ENCODE measurements at places on chromosomes 2 and 18.

DNA sequence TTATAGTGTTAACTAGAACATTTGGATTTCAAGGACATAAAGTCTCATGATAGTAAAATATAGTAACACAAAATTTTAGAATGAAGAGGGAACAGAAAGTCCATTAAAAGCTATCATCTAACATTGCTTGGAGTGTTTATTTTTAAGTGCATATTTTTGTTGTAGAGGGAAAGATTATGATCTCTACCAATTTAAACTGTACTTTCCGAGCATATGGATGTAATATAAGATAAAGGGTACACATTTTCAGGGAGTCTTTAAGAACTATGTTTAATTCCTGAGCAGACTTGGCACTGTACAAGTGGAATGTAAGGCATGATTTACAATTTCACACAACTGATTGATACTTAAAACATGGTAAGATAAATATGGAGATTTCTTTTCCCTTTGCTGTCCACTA, 34.2 kb upstream of the ZNF804A start:
- no peak for DNase-seq

GRCh38 chr2:16387461-16387984, 278.1 kb downstream of the CYRIA start:
- no peak for DNase-seq

DNA sequence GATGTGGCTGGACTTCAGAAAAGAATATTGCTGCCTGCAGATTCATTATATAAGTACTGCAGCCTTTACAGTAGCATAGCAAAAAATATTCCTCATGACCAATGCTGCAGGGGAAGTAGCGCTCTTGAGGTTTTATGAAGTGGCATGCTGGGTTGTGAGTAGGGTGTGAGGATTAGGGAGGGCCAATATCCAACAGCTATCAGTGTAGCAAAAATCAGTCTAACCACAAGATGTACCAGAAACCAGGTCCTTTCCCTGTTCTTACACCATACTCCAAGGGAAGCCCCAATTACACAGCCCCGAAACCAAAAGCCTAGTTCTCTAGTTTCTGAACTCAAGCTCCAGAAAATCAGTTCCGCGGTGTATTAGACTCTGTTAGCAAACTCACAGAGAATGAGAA, 1082.2 kb upstream of the DDX18 start:
- no peak for DNase-seq

- DNase-seq, result no peak
Measured at GRCh38 chr18:58408665-58409064, 220.2 kb downstream of the ALPK2 start.

DNA sequence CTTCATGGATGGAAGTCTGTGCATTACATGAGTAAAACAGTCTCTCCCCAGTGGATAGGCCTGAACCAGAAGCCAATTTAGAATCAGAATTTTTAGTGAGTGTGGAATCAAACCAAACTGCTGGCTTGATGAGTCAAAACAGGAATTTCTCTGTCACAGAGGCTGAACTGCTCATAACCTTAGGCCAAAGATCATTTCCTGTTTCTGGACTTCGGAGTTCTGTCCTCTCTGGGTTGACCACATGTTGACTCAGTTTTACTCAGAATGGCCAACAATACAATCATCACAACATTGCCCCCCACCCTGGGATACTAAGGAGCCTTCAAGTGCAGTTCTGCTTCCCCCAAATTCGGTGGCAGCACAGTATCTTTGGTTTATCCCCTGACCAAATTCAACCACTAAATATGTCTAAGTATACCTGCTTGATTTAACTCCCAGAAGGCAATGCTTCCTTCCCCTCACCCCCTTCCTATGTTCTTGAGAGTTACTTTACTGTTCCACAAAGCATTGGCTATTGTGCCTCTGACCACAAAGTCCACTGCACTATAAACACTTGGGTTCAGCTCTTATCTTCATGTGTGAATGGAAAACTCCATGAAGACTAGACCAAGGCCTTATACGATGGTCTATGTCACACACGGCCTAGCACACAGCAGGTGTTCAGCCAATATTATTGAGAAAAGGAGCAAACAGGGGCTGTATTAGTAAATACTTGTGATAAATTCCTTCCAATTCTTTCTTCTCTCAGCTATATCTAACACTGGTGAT, 67.8 kb downstream of the NXPH2 start:
- DNase-seq, result no peak

DNA sequence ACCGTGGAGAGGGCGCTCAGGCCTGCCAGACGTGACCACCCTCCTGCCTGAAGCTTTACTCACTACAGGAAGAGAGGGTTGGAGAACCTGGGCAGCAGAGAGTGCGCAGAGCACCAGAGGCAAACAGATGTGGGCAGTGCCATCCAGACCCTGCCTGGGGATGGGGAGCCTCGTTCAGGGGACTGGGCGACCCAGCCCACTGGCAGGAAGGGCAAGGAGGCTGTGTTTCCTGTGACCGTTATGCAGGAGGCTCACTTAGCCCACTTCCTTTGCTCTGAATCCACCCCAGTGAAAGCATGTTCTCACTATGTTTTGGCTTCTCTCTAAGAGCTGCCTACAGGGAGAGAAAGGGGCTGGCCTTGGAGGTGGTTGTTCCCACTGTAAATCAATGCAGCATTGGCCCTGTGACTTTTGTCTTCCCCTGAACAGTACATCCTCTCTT, 23.0 kb upstream of the ACKR3 start:
- no peak for DNase-seq

- DNase-seq, result no peak
Measured at GRCh38 chr2:96806468-96807126, 9.5 kb upstream of the CNNM3 start.

DNA sequence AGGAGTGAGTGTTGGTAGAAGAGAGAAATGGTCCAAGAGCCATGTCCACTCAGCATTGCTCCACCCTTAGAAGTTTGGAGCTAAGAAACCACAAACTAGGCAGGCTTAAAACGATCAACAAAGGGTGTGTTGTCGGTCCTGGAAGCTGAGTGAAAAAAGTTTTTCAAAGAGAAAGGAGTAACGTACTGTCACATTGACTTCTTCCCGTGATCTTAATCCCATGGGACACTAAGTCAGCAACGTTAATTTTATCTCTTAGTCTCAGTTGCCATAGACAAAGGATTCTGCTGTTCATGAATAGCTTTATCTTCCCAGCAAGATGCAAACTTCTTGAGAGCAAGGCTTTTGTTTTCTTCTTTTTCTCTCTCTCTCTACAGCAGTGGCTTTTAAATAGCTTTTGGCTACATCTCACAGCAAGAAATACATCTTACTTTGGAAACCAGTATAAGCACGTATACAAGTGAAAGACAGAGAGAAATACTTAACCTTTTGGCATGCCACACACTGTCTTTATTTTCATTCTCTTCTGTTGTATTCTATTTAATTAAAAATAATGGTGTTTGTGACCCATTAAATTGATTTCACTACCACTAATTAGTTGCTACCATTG, 377.4 kb downstream of the TGIF1 start:
- no peak for DNase-seq

- DNase-seq, result peak; percentile 22
Measured at GRCh38 chr2:46873604-46874068, 42.0 kb downstream of the MCFD2 start.

DNA sequence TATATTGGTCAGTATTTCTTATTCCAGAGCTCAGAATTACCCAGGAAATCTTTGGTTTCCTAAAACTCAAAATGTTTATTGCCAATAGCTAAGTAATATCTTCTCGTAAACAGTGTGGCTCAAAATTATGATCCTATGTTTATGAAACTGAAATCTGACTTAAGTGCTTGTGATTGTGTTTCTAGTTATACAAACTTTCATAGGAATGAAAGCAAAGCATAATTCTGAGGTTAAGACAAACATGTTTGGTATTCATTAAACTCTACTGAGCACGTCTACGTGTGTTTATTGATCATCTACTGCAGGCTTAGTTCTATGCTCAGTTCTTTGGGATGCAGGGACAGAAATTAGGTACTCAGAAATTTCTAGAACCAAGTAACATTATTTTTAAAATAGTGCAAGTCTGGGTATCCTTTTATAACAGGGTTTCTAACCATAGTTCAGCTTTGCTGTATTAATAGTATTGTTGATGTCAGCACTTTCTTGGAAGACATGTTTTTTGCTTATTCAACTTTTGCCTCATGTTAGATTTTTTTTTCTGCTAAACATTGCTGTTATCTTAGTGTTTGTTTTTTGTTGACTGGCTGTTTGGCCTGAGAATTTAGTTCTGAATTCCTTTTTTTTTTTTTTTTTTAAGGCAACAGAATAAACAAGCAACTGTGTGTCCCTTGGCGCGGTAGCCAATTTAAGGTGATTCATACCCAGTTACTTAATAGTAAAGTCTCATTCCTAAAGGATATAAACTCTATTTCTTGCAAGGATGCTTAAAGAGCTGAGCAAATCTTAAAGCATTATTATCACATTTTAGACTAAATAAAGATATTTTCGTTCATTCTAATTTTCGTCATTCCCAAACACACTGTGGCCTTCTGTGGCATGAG, 31.3 kb downstream of the PTPRM start:
- DNase-seq, result no peak

DNA sequence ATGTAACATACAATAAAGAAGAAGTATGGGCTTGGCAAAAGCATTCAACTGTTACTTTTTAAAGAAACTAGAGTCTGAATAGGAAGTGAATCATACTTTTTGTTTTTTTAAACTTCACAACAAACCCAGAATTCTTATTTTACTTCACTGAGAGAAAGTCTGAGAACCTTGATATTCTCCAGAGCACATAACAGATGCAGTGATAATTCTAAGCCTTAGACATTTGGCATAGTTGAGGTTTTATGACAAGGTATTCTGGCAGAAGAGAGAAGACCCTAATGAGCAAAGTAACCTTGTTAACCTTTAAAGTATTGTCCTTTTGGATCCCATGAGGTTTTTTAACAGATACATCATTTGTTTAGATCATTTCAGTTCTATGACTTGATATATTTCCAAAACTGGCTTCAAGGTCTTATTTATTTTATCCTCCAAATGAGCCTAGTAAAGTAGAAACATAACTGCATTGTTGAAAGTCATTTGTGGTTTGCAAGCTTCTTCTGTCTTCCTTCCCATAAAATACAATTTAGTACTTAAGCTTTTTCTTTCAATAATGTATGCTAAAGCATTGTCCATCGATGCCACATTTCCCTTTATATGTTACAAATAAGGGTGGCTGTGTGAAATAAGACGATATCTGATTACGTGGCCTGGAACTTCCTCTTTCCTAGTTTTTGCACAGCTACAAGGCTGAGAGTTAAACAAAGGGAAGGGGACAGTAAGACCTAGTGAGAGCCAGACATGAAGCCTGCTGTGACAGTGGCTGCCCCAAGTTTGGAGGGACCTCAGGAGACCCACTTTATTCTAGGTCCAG, 86.1 kb upstream of the ITPRID2 start:
- no peak for DNase-seq

DNA sequence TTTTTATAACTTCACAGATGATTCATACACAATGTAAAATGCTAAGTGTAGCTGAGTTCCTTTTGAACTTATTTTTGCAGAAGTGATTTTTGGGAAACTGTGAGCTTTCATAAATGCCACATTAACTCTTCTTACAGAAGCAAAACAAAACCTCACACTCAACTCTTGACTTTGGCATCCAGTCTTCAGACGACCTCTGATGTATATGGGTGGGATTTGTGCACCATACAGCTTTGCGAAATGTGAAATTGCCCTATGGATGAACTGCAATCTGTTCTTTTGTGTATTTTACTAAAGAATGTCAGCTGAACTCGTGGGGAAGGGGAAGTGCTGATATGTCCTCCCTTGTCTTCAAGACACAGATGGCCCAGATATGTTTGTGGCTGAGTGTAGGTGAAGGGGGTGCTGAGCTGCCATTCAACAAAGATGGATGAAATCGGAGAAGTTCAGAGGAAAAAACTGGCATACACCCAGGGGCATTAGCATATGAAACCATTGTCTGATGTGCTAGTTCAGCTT, 218.3 kb downstream of the PTGR3 start:
- no peak for DNase-seq

DNA sequence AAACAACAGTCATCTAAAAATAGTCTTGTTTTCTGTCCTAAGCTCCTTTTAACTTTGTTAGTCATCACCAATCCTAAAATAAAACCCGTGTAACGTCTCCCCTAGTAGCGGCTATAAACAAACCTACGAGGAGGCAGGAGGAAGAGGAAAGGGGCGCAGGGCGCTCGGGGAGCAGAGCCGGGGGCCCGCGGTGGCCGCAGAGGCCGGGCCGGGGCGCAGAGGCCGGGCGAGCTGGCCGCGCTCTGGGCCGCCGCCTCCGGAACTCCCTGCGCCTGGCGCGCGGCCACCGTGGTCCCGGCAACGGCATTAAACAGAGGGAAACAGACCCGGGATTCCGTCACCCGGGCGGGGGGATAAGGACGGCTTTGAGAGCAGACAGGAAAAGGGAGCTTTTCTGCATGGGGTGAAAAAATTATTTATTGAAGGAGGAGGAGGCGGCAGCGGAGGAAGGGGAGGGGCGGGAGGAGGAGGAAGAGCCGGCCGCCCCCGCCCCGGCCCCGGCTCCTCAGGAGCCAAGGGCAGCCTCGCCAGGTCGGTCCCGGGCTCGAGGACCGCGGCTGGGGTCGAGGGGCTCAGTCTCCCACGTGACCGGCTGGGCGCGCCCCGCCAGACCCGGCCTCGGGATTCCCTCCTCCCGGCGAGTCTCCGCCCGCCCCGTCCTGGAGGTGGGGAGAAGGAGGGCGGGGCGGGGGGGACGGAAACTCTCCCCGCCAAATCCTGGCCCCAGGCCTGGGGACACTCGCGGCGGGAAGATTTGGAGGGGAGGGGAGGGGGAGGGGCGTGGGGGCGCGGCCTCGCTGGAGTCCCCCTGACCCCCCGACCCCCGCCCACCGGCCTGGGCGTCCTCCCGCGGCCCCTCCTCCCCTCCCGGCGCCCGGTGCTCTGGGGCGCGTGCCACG, 1.8 kb upstream of the NFATC1 start:
- peak; percentile 45 for DNase-seq

DNA sequence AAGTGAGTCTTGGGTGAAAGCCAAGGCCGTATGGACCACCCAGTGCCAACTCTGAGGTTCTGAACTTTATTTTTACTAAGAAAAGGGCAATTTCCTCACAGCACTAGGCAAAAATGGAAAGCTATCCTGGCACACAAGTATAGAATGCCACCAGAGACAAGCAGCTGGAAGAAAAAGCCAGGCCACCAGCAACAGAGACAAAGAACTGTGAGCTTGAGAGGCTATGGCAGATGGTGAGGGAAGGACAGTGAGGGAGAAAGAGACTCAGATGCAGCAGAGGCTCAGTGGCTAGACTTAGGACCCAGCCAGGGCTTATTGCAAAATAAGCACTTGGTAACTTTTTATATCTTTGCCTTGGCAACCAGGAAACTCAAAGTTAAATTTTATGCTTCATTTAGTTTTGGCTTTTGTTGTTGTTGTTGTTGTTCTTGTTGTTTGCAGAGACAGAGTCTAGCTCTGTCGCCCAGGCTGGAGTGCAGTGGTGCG, 78.0 kb upstream of the BZW1 start:
- no peak for DNase-seq

GRCh38 chr2:79910643-79911042, 393.9 kb downstream of the LRRTM1 start:
- no peak for DNase-seq

GRCh38 chr2:158488442-158489216, 31.9 kb downstream of the PKP4 start:
- no peak for DNase-seq

Data from activated T-cell treated with anti-CD3 and anti-CD28 coated beads for 48 hours (primary cell).